Stromal cell of bone marrow (primary cell): ENCODE measurements at places on chromosomes 4 and X.

DNA sequence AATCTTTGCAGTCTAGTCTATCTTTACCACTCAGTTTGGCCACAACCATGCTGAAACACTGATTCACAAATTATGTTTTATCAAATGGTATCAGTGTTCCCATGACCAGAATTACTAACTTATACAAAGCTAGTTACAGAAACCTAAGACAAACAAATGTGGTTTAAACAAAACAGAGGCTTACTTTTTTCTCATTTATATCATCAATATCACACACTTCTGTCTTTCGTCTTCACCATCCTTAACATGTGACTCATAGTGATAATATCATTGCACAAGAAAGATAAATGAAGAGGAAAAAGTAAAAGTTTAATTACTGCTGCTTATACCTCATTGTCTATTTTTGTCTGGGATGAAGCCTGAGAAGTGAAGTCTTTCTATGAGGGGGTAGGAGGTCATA lies 406.6 kb downstream of the PCDH10 start:
- DNase-seq = no peak

GRCh38 chr4:48958582-48958981 lies 27.5 kb upstream of the CWH43 start:
- no peak for DNase-seq

DNA sequence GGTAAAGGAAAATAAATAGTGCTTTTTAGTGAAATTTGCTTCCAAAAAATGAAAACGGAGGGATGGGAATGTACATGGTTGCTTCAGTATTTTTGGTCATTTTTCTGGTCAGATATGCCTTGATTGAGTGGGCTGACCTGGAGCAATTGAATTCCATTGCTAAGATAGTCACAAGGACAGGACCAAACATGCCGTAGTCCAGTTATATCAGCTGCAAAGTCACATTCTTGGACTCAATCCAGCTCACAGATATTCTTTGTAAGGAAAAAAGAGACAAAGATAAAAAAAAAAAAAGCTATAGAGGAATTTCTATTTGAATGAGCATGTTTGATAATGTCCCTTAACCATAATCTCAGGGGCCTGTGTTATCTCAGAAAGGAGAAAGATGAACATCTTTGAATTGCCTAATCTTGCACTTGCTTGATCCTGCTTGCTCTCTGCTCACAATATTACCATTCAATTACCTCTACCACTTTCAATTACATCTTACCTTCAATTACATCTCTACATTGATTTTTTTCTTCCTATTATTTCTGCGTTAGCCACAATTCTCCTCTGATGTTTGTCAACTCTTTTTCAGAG lies 75.4 kb upstream of the PACRGL start:
- no peak for DNase-seq

DNA sequence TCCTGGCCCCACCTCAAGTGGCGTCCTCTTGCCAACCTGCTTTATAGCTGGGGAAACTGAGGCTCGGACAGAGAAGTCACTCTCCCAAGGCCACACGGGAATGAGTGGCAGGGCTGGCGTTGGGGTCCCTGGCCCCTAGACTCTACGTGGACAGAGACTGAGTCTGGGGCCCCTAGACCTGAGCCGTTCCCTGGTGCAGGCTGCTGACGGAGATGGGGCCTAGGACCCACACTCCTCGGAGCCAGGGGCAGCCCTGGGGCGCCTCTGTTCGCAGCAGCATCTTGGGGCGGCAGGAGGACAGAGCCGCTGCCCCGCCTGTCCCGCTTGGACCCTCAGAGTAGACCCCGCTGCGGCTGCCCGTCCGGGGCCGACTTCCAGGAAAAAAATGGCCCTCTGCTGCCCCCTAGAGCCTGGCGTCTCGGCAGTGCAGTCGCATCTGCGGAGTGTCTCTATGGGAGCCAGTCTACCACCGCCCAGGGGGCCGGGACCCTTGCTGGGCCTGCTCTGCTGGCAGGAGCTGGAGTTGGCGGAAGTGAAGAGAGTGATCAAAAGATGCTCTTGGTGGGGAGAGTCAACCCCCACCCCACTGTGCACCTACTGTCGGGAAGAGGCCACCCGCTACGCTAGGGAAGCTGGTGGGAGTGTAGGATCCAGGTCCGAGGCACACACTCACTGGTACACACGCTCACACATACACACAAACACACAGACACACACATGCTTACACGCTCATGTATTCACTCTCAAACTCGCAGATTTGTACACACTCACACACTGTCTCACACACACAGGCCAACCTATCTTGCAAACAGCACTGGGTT lies 220.1 kb downstream of the AFAP1 start:
- DNase-seq = no peak

- DNase-seq = no peak
Observed at GRCh38 chr4:6087669-6088341, 69.6 kb upstream of the C4orf50 start.

GRCh38 chr4:79241846-79242245 lies 84.0 kb downstream of the NAA11 start:
- peak; percentile 15 for DNase-seq

DNA sequence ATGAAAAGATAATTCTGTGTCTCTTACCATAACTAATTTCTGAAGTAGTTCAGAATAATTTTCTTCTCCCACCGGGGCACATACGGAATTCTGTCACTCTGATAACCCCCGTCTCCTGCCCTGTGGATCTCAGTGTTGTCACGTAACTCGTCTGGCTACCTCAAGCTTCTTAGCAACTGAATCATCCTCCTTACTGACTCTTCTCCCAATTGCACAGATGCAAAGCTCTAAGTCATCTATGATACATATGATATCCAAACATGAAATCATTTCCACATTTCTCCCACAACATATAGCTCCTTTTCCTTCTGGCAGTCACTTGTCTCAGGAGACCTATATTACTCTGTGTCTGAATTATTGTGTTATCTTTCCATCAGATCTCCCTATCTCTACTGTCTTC lies 1043.1 kb upstream of the TENM3 start:
- no peak for DNase-seq

DNA sequence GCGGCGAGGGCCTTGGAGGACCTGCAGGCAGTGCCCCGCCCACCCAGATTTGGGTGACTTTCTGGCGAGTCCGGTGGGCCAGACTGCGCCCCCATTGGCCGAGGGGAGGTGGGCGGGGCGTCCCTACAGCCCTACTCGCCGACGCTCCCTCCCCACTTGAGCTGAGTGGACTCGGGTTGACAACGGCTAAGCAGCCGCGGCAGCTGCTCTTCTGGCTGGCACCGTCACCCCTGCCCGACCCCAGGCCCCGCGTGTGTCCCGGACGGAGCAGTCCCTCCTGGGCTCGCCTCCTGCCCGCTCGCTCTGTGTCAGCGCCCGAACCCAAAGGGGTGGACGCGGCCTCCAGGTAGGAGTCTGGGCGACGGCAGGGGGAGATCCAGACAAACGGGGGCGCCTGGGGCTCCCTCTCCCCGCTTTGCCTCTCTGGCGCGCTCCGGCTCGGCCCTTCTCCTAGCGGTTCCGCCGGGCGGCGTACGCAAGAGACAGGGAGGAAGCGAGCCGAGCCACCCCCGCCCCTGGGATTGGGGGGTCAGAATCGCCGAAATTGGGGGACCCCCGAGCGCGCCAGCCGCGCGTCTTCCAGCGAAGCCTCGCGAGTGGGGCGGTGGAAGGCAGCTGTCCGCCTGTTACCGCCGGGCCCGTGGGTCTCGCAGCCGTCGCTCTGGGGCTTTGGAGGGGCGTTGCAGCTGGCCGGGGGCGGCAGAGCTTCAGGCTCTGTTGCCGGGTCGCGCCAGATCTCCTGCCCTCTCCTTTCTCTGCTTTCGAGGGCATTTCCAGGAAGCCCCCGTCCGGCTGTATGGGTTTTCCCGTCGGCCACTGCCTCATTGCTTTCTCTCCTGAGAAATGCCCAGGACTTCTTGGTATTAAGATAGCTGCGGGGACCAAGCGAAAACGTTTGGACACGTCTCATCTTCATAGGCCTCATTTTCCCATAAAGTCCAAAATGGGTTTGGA lies 46.3 kb downstream of the STARD8 start:
- DNase-seq = no peak

GRCh38 chr4:101236097-101236496 lies 111.2 kb downstream of the PPP3CA start:
- DNase-seq = no peak

DNA sequence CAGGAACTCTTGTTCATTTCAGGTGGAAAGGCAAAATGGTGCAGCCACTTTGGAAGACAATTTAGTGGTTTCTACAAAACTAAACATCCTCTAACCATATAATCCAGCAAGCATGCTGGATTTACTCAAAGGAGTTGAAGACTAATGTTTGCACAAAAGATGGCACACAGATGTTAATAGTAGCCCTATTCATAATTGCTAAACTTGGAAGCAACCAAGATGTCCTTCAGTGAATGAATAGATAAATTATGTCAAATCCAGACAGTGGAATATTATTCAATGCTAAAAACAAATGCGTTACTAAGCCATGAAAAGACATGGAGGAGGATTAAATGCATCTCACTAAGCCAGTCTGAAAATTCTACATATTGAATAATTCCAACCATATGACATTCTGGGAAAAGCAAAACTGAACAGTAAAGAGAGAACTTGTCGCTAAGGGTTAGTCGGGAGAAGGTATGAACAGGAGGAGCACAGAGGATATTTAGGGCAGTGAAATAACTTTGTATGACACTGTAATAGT lies 48.2 kb upstream of the PCDH7 start:
- DNase-seq = no peak

DNA sequence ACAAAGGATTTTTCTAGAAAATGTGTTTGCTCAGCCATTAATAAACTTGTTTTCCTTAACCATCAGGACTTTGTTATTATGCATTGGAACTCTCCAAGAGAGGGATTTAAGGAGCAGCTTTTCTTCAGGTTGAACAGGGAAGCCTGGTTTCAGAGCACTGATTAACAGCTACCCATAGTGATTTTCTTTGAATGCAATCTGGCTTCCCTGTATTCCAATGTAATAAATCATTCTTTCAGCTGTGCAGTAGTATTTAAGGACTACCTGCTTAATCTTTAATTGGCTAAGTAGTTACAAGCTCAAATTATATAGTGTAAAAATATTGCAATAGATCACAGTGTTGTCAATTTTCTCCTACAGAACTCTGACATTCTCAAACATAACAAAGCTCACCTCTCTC lies 77.5 kb downstream of the TMEM156 start:
- DNase-seq = no peak

DNA sequence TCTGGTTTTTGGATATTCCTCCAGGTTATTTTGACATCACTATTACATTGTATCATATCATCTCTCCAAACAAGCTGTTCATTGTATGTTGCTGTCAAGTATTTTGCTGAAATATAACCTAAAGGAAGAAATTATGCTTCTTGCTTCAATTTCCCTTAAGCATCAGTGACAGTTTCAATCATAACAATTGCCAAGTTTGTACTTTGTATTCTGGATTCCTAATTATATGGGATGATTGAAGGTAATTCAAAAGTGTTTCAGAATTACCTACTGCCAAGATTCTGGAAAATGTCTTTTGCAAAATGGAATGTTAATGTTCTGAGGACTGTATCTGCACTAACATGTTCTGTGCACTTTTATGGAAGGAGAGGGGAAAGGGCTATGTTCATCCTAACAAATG lies 228.7 kb downstream of the PRDM5 start:
- no peak for DNase-seq

- DNase-seq = no peak
Observed at GRCh38 chr4:6233929-6234328, 33.6 kb upstream of the JAKMIP1 start.

DNA sequence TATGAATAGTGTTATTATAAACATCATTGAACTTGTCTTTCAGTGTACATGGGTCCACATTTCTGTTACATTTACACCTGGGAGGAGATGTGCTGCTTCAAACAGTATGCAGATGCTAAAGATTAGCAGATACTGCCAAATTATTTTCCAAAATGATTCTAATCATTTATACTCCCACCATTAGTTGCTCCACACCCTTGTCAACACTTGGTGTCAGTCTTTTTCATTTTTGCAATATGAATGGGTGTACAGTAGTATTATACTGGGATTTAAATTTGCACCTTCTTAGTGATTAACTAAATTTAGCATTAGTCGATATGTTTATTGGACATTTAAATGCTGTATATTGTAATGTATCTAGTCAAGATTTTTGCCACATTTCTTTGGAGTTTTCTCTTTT lies 131.6 kb upstream of the GRID2 start:
- DNase-seq = no peak

DNA sequence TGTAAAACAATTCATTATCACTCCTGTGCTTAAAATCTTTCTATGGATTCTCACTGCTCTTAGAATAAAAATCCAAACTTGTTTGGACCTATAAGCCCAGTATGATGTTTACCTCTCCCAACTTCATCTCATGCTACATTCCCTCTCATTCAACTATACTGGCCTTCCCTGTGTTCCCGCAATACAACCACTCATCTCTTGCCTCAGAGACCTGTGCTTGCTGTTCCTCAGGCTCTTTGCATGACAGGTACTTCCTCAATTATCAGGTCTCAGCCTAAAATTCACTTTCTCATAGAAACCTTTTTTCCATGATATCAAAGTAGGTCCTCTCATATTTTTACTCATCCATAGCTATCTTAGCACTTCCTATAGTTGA lies 71.7 kb downstream of the ENOX2 start:
- no peak for DNase-seq

DNA sequence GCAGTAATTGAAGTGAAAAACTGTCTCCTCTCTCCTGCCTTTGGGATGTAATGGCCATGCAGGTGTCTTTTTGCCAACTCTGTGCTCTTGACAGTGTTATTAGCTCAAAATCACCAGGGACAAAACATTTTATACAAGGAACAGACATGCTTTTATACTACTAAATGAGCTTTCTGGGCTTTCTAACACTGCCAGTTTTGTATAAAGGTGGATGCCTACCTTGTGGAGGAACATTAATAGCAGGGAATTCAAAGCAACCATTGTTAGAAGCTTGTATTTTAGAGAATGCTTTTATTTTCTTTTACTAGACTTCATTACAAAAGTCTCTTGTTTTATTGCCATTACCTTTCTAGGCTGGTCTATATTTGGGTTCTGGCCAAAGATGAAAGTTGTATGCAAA lies 54.7 kb upstream of the ARSJ start:
- DNase-seq = no peak

- no peak for DNase-seq
Observed at GRCh38 chrX:100296183-100296753, 113.8 kb downstream of the PCDH19 start.

DNA sequence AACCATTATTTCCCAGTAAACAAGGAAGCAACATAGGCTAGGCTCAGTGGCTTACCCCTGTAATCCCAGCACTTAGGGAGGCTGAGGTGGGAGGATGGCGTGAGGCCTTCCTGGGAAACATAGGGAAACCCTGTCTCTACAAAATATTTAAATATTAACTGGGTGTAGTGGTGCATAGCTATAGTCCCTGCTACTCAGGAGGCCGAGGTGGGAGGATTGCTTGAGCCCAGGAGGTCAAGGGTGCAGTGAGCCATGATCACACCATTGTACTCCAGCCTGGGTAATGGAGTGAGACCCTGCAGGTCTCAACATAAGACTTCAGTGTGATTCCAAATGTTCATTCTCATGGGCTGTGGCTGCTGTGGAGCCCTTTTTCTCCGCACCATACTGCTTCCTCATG lies 34.9 kb downstream of the FHDC1 start:
- no peak for DNase-seq
